Lung microvascular endothelial cell (primary cell): ENCODE measurements at places on chromosomes 5 and 9.

DNA sequence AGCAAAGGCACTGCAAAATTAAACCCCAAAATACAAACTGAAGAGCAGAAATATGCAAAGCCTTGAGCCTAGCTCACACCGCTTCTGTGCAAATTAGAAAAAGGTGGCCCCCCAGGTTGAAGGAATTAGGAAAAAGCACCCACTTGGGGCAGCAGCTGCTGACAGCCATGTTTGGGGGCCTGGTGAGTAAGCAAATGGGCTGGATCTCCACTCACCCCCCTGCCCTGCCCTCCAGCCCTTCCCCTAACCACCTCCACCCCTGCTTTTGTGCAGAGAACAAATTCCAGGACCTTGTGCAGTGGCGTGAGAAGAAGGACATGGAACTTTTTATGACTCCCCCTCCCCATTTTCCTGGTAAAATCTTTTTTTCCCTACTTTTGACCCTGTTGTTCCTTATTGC, 92.0 kb upstream of the DNAH5 start:
- peak; percentile 13 for DNase-seq

DNA sequence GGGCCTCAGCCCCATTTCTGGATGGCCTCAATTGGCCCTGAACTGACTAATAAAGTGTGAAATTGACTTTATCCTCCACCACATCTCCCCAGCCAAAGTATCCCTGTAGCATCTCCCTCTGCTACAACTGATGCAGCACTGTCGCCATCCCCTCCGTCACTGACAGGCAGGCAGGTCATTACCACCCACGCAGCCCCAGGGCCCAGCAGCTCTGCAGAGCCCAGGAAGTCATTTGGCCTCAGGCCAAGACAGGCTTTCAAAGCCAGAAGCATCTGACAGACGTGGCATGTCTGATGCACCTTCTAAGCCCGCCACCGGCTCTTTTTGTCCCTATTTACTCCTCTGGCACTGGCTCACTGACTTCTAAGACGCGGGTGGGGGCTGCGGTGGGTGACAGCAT, 65.3 kb downstream of the ARHGEF37 start:
- DNase-seq: no peak

GRCh38 chr9:135218331-135219225, 131.1 kb downstream of the OLFM1 start:
- DNase-seq: no peak

GRCh38 chr5:81007637-81008027, 47.5 kb downstream of the RASGRF2 start:
- no peak for DNase-seq

GRCh38 chr9:95350266-95350665, 32.8 kb upstream of the FANCC start:
- no peak for DNase-seq

GRCh38 chr5:131610198-131611063, 24.6 kb downstream of the RAPGEF6 start:
- peak; percentile 85 for DNase-seq

- DNase-seq: peak; percentile 17
Observed at GRCh38 chr5:122942164-122942914, 94.2 kb downstream of the PPIC start.

- DNase-seq: no peak
Observed at GRCh38 chr5:23506329-23507236, 826 bp upstream of the PRDM9 start.

GRCh38 chr5:159021136-159021900, 78.4 kb downstream of the EBF1 start:
- no peak for DNase-seq

DNA sequence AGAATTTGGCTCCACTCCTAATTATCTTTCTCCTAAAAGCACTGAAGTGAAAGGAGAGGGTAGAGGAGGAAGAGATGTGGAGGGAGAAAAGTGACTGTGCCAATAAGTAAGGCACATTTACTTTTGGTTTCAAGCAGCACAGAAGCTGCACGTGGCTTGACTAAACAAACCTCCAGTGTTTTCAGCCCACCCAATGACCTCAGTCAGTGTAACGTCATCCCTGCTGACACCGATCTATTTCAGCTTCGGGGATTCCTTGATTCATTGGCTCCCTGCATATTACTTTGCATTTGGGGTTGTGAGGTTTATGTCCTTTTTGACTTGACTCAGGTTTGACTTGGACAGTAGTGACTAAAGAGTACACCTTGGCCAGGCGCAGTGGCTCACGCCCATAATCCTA, 35.6 kb upstream of the NIM1K start:
- DNase-seq: no peak

- no peak for DNase-seq
Observed at GRCh38 chr9:81777482-81777881, 88.1 kb upstream of the TLE1 start.

GRCh38 chr9:127689329-127690000, 17.3 kb upstream of the CFAP157 start:
- no peak for DNase-seq

GRCh38 chr5:85333276-85333675, 948.6 kb upstream of the EDIL3 start:
- DNase-seq: no peak

GRCh38 chr9:127726871-127727270, 8.2 kb downstream of the TOR2A start:
- no peak for DNase-seq

DNA sequence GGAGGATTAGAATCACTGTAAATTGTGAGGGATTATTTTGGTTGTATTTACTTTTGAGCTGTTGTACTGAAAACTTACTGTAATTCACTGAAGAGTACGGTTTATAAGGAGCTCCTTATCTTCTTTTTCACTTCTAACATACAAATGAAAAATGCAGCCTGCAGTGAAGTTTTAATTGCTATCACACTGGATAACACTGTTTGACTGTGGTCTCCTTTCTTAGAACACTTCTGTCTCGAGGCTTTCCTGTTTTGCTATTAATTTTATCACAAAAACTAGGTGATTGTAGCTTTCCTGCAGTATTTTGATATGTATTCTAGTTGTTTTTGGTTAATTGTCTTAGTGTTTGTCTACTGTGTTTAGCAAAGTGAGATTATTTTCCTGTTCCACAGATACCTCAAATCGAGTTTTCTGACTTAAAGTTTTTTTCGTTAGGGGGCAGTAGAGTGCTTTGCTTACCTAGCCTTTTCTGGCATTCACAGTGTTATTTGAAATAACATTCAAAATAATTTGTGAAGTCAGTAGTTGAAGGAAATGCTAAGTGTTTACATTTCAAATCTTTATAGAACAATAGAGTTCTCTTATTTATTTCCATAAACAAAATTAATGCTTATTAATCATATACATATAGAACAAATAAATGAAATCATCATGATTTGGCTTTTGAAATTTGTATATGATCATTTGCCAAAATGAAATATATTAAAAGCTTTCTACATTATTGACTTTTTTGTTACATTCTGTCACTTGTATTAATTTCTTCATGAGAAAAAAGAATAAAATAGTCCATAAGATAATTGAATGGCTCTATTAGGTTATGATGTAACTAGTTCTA, 52.9 kb downstream of the COMMD10 start:
- peak; percentile 64 for DNase-seq

DNA sequence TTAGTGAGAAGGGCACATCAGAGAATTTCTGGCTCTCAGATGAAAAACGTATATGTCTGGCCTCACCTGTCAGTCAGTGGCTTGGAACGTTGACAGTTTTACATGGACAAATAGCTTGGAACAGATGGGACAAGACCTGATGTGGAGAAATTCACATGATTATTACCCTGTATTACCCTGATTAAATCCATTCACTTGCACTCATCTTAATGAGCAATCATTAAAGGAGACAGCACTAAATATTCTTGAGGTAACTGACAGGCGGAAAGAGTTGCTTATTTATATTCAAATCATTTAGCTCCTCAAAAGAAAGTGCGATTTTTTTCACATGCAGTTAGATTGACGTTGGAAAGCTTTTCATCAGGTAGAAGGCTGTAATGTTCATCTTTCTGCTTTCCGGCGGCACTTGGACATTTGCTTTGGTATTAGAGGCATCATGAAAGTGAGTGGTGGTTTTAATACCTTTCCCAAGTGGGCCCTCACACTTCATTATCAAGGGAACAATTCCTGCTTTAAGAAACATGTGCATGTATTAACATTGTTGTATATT, 11.7 kb upstream of the TAS2R1 start:
- DNase-seq: no peak

DNA sequence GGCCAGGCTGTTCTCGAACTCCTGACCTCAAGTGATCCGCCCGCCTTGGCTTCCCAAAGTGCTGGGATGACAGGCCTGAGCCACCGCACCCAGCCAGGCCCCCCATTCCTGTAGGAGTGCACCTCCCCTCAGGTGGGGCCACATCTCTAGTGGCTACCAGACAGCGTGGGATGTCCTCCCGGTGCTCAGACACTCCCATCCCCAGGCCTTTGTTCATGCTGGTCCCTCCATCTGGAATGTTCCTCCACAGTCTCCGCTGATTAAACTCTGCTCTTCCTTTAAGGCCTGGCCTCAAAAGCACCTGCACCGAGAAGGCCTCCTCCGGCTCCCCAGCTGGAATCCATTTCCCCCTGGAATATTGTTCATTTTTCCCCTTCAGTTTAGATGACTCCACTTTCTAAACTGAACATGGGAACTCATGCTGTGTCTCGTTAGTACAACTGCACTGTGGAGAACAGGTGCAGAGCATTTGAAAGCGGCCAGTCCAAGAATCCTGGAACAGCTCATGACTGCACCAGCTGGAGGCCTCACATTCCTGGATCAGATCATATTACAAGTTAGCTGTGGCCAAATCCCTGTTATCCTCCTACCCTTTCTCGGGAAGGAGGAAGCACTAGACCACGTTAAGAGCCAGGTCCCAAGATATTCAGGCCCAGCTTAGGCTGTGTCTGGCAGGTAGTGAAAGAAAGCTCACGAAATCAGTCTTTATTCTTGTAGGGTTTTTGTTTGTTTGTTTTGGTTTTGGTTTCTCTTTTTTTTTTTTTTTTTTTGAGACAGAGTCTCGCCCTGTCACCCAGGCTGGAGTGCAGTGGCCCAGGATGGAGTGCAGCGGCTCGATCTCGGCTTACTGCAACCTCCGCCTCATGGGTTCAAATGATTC, 10.8 kb upstream of the PRRC2B start:
- no peak for DNase-seq

DNA sequence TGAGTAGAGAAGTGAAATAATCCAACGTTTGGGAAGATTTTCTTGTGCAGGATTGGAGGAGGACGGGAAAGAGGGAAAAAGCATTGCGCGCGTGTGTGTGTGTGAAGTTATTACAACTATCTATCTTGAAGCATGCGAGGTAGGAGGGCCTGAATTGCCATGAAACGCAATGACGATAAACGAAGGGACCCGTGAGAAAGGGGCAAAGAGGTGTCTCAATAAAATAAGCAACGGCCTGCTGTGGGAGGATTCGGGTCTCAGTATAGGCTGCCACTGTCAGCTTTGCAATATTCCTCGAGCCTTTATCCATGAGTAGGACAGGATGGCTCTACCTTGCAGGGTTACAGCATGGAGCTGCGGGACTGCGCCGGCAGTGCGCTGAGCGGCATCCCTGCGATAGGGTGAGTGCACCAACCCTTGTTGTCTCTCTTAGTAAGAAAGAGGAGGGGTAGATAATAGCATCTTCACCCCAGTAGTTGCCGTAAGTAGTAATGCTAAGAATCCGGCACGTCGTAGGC, 631 bp upstream of the RCL1 start:
- DNase-seq: no peak

DNA sequence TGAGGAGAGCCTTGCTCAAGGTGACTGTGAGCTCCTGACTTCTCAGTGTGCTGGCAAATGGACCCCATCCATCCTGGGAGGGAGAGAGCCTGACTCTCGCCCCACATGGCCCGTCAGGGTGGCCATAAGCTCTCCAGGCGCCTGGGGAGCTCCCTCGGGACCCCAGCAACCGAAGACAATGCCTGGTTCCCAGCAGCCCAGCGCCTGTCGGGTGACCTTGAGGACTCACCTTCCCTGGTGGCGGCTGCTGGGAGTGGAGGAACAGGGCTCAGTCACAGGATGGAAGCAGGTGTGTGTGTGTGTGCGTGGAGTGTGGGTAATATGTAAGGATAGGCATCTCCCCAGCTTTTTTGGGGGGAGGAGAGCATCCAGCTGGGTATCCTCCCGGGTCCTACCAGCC, 190.3 kb downstream of the MELK start:
- DNase-seq: no peak

- peak; percentile 61 for DNase-seq
Observed at GRCh38 chr5:149549461-149550267, 1.6 kb downstream of the CSNK1A1 start.

DNA sequence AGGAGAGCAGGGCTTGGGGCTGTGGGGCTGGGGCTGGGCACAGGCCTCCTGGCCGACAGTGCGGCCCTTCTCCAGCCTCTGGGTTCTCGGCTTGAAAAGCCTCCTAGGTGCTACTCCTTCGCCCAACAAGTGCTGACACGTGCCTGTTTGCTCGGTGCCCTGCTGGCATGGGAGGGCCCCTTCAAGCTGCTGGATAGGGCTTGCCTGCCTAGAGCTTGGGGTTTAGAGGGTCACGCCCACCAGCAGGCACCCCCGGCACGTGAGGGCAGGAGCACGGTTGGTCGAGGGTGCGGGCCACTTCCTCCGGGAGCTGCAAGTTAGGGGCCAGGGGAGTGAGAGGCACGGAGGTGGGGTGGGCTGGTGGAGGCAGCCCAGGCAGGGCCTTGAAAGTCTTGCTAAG, 106.2 kb downstream of the RXRA start:
- no peak for DNase-seq

DNA sequence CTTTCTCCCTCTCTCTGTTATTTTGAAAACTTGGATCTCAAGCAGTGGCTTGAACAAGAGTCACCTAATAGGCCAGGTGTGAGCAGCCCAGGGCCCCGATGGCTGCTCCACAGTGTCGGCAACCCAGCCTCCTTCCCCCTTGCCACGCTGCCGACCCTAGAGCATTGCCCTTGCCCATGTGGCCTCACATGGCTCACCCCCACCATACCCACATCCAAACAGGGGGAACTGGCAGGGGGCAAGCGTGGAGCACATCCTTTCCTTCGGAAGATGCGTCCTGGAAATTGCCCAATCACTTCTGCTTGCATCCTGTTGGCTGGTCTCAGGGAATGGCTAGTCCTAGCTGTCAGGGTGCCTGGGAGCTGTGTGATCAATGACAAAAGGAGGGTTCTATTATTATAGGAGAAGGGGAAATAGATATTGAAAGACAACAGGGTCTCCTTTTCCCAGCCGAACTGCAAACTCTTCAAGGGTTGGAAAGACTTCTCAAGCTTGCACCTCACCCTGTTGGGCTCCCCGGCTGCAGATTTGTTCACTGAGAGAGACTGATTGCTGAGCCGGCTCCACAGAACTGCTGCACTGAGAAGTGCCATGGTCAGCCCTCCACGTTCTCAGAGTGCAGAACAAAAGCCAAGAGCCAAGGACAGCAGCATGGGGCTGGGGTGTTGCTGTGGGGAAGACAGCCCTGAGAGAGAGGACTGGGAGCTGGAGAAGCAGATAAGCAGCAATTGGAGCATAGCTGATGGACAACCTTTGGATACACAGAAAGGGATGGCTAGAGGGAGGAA, 8.3 kb upstream of the TIFAB start:
- no peak for DNase-seq

- no peak for DNase-seq
Observed at GRCh38 chr9:7172154-7173115, 414.7 kb downstream of the KDM4C start.

DNA sequence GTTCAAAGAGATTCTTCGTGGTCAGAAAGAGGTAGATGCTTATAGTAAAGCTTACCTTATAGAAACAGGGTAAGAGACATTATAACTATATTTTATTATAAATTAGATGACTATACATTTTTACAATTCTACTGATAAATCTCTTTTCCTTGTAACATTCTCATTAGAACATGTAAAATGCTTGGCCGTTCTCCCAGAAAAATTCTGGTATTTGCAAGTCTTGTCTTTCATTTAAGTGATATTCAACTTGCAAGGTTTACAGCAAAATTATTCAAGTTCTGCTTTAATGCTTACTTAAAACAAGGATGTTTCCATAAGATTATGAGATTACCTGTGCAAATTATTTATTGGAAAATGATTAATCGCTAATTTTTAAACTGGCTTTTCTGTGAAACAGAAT, 41.3 kb upstream of the CDH18 start:
- DNase-seq: no peak
